ENCODE measurements at places on chromosomes 1 and 21.

DNA sequence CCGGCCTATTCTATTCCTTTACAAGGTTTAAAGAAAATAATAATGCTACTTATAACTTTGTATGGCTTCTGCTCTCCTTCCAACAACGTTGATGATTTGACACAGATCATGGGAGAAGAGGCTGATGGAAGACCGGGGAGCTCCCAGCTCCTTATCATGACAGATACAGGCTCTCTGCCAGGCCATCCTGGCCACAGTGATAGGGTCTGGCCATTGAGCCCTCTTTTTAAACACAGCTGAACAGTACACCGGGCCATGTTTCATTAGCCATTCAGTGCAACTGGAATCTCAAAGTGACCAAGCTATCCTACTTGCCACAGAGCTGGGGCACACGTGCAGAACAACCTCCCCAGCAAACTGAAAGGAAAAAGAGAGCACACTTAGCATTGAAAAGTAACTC lies 34.9 kb downstream of the DNAJC11 start:
- no peak for DNase-seq

DNA sequence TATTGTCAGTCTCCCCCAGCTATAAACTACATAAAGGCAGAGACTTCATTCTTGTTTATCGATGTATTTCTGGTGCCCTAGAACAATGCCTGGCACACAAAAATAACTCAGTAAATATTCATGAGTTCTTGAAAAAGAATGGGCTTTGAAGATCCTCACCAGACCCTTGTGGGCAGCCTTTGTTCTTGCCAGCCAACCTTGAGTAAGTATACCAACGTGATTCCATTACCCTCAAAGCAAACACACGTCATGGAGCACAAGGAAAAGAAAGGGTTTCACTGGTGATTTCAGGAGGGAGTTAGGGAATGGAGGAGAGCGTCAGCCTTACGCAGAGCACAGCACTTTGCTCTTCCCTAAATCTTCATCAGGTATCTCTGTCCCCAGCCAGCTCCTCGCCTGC lies 29.4 kb downstream of the NMNAT2 start:
- DNase-seq = no peak

DNA sequence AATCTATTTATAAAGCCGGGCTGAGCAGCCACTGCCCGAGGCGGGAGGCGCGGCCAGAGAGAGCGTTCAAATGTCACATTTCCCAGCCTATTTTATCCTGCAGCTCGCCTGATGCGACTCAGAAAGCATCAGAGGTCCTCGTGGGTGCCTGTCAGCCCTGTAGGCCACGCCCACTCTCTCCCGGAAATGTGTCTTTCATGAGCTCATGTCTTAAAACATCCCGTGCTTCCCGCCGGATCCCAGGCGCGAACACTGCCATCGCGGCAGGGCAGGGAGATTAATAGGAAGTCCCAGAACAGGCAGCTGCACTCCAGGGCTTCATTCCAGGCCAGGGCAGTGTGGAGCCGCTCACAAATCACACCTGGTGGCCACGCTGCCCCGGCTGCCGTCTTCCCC lies 117.5 kb downstream of the PRDM16 start:
- DNase-seq = no peak

GRCh38 chr1:18764362-18764761 lies 95.1 kb downstream of the TAS1R2 start:
- DNase-seq = no peak

DNA sequence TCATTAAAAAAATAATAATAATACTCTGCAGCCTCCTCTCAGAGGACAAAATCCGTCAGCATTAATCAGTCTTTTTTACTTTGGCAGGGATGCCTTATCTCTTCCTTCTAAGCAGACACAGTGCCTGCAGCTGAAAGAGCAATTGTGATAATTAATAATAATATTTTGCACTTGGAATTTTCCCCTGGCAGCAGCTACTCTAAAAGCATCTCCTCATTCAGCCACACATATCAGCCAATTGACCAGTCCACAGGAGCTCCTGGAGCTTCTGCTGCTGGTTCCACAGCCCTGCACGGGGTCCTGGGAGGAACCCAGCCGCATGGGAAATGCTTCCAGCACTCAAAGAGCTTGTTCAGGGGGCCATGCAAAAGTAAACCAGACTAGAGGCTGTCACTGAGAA lies 31.0 kb upstream of the VWA5B1 start:
- no peak for DNase-seq

DNA sequence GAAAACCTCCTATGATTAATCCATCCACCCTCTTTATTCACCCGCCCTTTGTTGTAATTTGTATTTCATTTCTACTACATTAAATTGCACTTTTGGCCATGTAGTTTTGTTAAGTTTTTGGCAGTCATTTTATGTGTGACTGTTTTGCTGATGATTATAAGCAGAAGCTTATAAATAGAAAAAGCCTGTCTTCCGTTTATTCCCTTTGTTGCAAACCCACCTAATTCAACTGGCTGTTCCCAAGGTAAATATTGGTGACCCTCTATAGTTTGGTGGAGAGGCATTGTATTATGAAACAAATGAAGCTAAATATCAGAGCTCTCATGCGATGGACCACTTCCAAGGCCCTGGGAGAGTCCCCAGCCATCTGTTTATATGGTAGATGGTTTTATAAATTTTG lies 36.7 kb upstream of the IGSF3 start:
- DNase-seq = no peak

GRCh38 chr1:91763252-91763651 lies 122.7 kb downstream of the TGFBR3 start:
- DNase-seq = no peak

DNA sequence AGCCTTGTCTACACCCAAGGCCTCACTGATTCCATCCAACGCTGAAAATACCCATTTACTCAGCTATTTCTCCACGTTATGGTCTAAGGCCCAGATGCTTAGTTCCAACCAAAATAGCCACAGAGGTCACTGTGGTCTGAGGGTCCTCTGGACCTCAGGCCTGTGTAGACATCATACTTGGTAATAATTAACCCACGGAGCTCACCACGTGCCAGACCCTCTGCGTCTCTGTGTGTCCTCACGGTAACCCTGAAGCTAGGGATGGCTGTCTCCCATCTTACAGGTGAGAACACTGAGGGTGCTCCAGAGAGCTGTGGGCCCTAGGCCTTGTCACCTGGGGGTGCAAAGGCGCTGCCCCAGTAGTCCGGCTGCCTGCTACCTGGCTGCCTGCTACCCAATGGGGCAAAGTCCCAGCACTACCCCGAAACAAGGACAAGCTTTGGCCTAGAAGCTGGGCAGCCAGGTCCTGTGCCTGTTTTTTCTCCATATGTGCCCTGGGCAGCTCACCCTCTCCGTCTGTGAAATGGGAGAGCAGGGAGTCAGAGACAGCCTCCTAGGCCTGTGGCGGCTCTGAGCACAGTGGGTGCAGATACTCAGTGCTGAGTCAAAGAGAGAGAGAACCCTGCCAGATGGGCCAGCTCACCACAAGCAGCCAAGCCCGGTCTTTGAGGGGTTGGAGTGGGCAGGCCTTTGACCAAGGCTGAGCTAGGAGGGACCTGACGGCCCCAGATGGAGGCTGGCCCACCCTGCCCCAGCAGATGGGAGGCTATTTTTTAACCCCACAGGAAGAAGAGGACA lies 17.0 kb upstream of the RUNX3 start:
- DNase-seq = no peak

- no peak for DNase-seq
Measured at GRCh38 chr1:246779561-246780175, 55.5 kb downstream of the SCCPDH start.

- no peak for DNase-seq
Measured at GRCh38 chr1:151377150-151377884, 4.8 kb upstream of the SELENBP1 start.

DNA sequence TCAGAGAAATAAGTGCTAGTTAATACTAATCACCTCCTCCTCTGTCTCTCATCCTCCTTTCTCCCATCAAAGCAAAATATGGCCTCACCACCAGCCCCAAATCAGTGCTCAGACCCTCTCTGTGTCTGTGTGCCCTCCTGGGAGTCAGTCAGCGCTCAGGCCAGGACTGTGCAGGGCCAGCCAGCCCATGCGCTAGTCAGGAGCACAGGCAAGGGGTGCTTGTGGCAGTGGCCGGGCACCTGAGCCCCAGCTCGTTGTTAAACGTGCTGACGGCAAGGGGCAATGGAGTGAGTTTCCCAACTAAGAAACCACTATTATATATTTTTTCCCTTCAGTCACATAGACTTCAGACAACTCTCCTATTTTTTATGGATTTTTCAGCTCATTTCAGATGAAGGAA lies 19.2 kb upstream of the PGD start:
- DNase-seq = no peak

GRCh38 chr21:44765231-44766013 lies 36.2 kb downstream of the UBE2G2 start:
- peak; percentile 18 for DNase-seq

GRCh38 chr1:35058988-35059387 lies 20.2 kb upstream of the ZMYM1 start:
- DNase-seq = no peak

Data from activated CD4-positive, alpha-beta T cell treated with anti-CD3 and anti-CD28 coated beads, Interleukin-2, amount 50 U/mL, for 48 hours (primary cell).